NT2/D1 (cell line): ENCODE measurements at places on chromosomes 3 and 15.

- DNase-seq = no peak
Observed at GRCh38 chr15:79916502-79917132, 19.8 kb upstream of the MTHFS start.

DNA sequence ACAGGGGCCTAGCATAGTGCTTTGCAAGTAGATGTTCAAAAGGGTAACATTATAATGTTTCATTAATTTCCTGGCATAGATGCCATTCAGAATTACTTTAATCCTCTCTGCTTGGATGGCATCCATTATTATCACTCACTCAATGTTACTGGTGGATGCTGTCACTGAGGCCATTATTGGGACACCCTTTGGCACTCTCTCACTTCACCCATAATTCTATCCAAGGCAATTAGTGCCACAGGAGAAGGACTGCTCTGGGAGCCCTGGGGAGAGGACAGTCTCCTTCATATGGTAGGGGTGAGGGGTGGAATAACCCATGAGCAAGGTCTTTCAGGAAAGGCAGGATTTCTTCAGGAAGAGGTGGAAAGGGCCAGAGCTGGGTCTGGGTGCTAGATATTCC, 28.7 kb upstream of the SLC28A1 start:
- DNase-seq = no peak

DNA sequence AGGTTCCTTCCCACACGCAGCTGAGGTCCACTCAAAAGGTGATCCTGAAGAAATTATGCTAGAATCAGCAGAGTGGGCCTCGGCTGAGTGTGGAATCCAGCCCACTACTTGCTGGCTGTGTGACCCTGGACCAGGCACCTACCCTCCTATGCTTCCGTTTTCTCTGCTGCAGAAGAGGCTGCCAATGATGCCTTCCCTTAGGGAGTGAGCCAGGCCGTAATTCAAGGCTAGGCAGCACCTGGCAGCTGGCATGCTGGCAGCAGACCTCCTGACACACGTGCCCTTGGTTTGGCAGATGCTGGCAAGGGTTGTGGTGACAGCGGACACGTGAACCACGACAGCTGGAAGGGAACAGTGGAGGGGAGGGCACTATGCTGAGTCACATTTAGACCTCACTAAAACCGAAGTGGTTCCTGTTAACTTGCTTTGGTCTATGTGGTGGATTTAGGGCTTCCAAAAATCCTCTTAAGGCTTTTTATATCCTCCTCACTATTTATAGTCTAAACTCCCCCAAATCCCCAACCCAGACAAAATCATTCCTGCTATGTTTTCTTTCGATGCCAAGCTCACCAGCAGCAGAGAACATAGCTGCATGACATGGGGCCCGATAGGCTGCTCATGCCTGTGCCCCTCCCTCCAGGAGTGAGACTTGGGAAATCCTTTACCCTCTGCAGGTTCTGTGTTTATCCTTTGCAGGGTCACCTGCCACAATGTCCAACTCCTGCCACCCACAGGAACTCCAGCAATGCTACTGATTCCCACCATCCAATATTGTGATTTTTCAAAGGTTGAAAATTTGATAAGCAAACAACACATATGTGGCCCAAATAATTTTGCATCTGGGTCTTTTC, 10.6 kb upstream of the PCSK6 start:
- DNase-seq = no peak

DNA sequence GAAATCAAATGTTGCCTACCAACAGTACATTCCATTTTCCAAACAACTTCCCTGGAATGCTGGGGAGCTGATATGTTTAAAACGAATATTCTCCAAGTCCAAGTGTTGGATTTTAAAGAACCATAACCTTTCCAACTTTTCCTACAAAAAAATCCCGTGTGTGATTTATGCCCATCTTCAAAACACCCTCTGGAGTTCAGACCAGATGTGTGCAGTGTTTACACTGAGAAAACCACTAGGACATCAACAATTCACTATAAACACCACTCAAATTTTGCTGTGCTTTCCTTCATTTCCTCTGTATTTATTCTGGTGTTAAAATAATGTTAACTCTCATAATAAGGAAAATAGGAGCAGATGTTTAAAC, 2.4 kb downstream of the VGLL4 start:
- no peak for DNase-seq

DNA sequence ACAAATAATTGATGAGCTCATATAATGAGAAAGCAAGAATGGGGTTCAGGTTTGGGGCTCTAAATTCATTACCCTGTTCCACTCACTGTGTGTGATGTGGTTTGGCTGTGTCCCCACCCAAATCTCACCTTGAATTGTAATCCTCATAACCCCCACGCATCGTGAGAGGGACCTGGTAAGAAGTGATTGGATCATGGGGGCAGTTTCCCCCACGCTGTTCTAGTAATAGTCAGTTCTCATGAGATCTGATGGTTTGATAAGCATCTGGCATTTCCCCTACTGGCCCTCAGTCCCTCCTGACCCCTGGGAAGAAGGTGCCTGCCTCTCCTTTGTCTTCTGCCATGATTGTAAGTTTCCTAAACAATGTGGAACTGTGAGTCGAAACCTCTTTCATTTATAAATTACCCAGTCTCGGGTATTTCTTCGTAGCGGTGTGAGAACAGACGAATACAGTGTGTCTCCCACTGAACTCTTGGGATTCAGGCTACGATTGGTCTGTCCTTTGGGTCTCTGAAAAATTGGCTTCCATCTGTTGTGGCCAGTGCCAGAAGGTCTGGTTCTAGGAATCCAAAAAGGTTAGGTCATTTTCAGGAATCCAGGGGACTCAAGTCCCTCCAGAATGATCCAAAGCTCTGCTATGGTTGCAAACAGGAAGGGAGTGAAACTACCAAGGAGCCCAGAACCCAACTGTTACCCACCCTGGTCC, 87.7 kb downstream of the XXYLT1 start:
- DNase-seq = no peak

DNA sequence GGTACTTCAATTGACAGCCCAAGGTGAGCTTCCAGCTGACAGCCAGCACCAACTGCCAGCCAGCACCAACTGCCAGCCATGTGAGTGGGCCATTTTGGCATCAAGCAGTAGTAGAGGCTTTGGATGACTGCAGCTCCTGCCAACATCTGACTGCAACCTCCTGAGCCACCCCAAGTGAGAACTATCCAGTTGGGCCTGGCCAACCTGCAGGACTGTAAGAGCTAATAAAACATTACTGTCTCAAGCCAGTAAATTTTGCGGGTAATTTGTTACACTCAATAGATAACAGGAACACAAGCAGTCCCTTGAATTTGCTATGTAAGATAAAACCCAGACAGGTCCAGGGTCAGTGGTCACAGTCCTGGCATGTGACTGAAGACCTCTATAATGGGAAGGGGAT, 29.7 kb downstream of the EPHB1 start:
- no peak for DNase-seq

DNA sequence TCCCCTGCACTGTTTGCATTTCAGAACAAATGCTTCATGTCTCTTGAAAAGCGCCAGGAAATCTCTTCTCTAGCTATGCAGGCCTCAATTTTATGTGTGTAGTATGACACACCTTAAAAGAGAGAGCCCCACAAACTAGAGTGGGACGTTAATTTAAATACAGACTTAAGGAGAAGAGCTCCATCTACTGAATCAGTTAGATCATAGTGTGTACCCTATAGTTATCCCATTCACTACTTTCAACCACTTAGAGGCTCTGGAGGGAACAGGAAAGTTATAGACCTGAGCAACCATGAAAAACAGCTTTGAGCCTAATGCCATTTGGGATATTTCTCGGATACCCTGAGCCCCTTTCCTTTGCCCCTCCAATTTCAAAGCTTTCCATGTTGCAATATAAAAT, 153.7 kb downstream of the TIGIT start:
- DNase-seq = no peak

- DNase-seq = no peak
Observed at GRCh38 chr3:188338086-188338485, 184.1 kb downstream of the LPP start.

DNA sequence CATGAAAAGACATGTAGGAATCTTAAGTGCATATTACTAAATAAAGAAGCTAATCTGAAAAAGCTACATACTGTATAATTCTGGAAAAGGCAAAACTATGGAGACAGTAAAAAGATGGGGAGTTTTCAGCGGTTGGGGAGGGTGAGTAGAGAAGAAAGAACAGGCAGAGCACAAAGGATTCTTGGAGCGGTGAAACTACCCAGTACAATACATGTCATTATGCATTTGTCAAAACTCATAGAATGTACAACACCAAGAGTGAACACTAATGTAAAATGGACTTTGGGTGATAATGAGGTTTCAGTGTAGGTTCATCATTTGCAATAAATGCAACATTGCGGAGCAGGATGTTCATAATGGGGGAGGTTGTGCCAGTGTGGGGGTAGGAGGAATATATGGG, 45.5 kb upstream of the CMSS1 start:
- DNase-seq = no peak

DNA sequence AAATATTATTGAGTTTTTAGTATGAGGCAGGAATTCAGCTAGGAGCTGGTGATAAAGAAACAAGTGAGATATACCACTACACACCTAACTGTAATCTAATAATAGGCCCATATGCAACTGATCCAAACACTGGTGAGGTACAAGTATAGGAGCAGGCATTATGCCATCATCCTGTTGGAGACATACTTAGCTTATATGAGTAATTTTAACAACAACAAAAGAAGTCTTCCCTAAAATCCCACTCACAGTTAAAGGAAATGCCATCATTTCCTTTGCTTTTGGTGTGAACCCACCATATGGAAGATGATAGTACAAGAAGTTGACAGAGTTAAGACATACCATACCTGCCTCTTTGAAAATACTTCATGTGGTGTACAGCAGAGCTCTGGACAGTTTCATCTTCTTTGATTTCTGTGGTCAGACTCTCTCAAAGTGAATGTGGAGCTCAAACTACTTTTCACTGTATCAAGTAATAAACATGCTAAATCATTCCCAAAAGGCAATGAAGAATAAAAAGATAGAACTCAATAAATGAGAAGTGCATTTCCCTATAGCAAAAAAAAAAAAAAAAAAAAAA, 85.5 kb downstream of the CD200R1L start:
- DNase-seq = no peak

DNA sequence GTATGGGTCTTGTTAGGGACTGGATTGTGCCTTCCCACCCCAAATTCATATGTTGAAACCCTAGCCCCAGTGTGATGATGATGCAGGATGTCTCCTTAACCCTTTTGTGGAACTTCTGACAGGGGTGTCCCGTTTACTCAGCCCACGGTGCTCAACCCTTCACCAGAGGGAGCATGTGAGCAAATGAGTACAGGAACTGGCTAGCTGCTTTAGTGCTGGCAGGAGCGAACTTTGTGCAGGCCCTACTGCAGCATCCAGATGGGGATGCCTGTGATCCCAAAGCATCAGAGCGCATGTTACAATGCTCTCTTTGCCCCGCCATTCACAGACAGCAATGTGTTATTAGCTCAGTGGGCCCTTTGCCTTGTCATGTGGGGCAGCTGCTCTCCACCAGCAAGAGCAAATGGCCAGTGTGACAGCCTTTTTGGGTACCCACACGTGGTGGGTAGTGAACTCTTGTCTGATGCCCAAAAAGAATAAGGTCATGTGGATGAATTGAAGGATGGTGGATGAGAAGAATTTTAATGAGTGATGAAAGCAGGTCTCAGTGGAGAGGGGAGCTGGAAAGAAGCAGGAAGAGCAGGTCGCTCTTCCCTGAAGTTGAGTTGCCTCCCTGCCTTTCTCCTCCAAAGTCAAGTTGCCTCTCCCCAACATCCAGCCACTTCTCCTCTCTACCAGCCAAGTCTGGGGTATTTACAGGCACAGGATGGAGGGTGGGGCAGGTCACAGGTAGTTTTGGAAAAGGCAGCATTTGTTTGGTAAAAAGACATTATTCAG, 63.3 kb upstream of the STRIT1 start:
- DNase-seq = no peak

- DNase-seq = no peak
Observed at GRCh38 chr15:64337761-64338160, 18.2 kb downstream of the CSNK1G1 start.

DNA sequence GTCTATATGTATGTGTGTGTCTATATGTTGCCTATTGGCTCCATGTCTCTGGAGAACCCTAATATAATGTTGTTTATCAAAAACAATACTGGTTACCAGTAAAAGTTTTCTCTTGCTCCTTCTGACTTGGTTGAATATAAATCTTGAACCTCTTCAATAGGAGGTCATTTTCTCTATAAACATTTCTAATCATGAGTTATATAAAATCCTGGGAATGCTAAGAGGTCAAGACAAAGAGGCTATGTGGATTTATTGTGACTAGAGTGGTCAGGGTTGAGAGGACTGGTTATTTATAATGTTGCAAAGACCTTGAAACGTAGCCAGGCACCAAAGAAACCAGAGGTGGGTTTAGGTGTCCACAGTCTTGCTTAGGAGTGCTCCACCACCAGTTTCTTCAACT, 1.2 kb upstream of the MINDY4B start:
- no peak for DNase-seq

DNA sequence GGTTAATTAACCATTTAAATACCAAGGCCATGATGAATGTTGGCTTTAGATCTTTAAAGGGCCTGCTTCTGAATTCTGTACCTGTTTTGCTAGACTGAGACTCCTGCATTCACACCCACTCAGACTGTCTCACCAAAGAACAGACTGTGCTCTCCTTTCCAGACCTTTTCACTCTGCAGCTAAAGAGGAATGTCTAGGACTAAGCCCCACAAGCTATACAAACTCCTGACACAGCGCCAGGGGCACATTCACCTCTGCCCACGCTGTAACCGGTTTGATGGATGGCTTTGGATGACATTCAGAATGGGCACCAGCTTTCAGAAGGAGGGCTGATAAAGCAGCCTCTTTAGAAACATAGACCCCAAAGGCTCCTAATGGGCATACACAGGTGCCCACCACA, 200.1 kb downstream of the KCNMB2 start:
- no peak for DNase-seq

GRCh38 chr3:123397050-123397590, 51.8 kb downstream of the ADCY5 start:
- no peak for DNase-seq

DNA sequence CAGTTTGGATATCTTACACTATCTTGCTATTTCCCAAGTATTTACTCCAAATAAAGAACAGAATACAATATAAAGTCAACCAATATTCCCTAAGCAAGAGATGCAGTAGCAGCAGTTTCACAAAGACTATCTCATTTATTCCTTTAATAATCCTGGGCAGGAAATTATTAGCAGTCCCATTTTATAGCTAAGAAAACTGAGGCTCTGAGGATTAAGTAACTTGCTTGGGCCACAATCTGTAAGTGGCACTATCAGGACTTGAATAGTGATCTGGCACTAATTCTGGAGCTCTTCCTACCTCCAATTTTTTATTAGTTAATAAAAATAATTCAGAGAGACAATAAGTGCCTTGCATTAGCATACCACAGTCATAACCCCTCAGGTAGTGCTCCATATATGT, 611.7 kb downstream of the MCTP2 start:
- no peak for DNase-seq

- DNase-seq = no peak
Observed at GRCh38 chr3:128402319-128402718, 64.4 kb downstream of the DNAJB8 start.

- DNase-seq = no peak
Observed at GRCh38 chr3:20111836-20112235, 71.6 kb downstream of the KAT2B start.

GRCh38 chr15:66293419-66294156, at the start of gene DIS3L:
TSS of gene DIS3L (plus strand) at chr15:66293568. CDS start at chr15:66293597, 29 bp downstream.
- DNase-seq = no peak

GRCh38 chr3:57627976-57628375, 30.8 kb upstream of the ARF4 start:
- DNase-seq = no peak
